ENCODE measurements at places on chromosomes 4 and X.
A peak's percentile ranks its signal among the peaks of the same experiment; 100 is the strongest.

DNA sequence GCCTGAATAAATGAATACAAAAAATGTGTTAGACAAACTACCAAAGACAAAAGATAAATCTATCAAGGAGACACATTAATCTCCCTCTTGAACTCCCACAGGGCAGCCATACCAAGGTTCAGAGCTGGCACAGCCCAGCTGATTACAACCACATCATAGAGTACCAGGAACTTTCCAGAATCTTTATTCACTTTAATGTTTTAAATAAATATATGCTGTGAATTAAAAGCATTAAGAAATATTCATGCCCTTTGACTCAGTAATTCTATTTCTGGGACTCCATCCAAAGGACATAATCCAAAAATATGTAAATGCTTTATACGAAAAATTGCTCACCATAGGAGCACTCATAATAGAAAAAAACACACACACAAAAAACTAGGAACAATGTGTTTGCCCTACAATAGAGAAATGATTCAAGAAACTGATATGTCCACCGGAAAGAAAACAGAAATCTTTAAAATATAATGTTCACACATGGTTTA is 126.0 kb downstream of the LDB2 start:
- H3K4me3 ChIP-seq: no peak overlapping the region
- H3K27me3 ChIP-seq: no peaks in the 10 kb centered on the region
- H3K36me3 ChIP-seq: no peaks in the 10 kb centered on the region
- peak overlapping the region; percentile 14 for H3K27ac ChIP-seq
- H3K4me1 ChIP-seq: peaks cover 21% of the 10 kb centered on the region
- DNase-seq: no peak

- peaks cover 14% of the 10 kb centered on the region for H3K4me1 ChIP-seq
- no peaks in the 10 kb centered on the region for H3K36me3 ChIP-seq
- H3K4me3 ChIP-seq: peak overlapping the region; percentile 73
Measured at GRCh38 chrX:71181558-71181909, 36.9 kb downstream of the NLGN3 start.

GRCh38 chr4:2256781-2257191 is 5.1 kb downstream of the MXD4 start:
- H3K4me3 ChIP-seq: no peak overlapping the region
- no peaks in the 10 kb centered on the region for H3K27me3 ChIP-seq
- peaks cover 16% of the 10 kb centered on the region for H3K4me1 ChIP-seq
- peaks cover 14% of the 10 kb centered on the region for H3K36me3 ChIP-seq
- no peak for DNase-seq

- no peak for DNase-seq
- peaks cover 24% of the 10 kb centered on the region for H3K4me1 ChIP-seq
- no peak overlapping the region for H3K4me3 ChIP-seq
- peaks cover 4% of the 10 kb centered on the region for H3K36me3 ChIP-seq
- H3K27me3 ChIP-seq: no peaks in the 10 kb centered on the region
- no peak overlapping the region for H3K27ac ChIP-seq
Measured at GRCh38 chrX:70169281-70169680, 8.0 kb upstream of the DGAT2L6 start.

DNA sequence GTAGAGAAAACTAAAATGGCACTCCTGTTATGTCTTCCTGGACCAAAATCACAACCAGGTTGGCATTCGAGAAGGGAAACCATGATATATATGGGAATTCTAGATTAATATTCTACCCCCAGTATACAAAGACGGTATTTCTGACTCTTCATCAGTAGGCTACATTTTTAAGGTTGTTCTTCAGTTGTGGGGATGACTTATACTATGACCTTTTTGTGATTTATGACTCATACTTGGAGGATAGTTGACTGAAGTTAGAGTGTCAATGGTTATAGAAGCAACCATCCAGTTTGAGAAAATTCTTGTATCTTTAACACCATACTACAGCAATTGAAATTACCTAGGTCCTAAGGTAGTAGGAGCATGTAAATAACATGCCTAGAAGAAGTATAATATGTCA is 49.8 kb upstream of the CYSLTR1 start:
- no peak overlapping the region for H3K4me3 ChIP-seq
- H3K36me3 ChIP-seq: no peaks in the 10 kb centered on the region
- no peak overlapping the region for H3K27ac ChIP-seq
- no peaks in the 10 kb centered on the region for H3K27me3 ChIP-seq

DNA sequence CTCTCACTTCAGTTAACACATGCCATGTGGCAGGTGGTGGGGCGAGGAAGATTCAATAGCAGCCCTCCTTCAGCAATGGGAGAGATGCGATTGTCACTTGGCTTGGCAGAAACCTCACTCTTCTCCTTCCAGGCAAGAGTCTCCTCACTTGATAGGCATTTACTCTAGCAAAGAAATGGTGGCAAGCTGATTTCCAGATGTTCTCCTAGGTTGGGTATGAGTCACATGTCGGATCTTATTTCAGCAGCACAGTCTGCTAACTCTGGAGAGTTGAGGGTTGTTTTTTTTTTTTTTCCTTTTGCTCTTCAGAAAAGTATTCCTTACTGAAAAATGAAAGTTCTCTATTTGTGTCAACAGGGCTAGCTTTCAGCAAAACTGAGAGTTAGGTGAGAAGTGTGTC is 119.5 kb upstream of the CHRDL1 start:
- DNase-seq: no peak
- H3K4me3 ChIP-seq: no peak overlapping the region
- H3K27ac ChIP-seq: no peak overlapping the region
- H3K27me3 ChIP-seq: no peaks in the 10 kb centered on the region

DNA sequence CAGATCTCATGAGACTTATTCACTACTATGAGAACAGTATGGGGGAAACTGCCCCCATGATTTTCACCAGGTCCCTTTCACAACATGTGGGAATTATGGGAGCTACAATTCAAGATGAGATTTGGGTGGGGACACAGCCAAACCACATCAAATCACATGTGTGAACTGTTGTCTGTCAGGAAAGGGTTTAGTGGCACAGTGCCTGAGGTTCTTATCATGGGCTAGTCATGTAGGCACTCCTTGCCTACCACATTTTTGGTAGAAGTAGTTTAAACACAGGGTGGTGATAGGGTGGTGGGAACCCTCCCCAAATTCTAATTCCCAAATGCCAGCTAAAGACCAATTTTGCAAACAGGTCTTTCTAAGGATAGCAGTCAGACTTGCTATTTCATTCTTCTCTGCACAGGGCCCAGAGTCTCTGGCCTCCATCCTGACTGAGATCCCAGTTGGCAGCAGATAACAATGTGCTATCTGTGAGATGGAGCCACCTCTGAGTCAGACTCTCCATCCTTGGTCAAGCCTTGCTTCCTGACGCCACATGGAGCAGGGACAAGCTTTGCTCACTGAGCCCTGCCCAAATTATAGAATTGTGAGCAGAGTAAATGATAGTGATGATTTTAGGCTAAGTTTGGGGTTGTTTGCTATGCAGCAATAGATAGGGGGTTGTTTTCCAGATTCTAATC is 33.5 kb upstream of the SETD7 start:
- no peaks in the 10 kb centered on the region for H3K4me1 ChIP-seq
- no peak for DNase-seq
- H3K27me3 ChIP-seq: peaks cover 2% of the 10 kb centered on the region
- no peaks in the 10 kb centered on the region for H3K36me3 ChIP-seq
- no peak overlapping the region for H3K27ac ChIP-seq

GRCh38 chr4:19791422-19792123 is 460.1 kb upstream of the SLIT2 start:
- no peak overlapping the region for H3K4me3 ChIP-seq
- H3K36me3 ChIP-seq: no peaks in the 10 kb centered on the region
- H3K4me1 ChIP-seq: peaks cover 7% of the 10 kb centered on the region
- H3K27ac ChIP-seq: no peak overlapping the region
- H3K27me3 ChIP-seq: no peaks in the 10 kb centered on the region

- no peaks in the 10 kb centered on the region for H3K4me1 ChIP-seq
- DNase-seq: no peak
- H3K36me3 ChIP-seq: no peaks in the 10 kb centered on the region
- no peak overlapping the region for H3K4me3 ChIP-seq
- no peak overlapping the region for H3K27ac ChIP-seq
Measured at GRCh38 chr4:80221161-80221560, 23.9 kb downstream of the PRDM8 start.

GRCh38 chr4:183098019-183098722 is 886 bp upstream of the WWC2 start:
- H3K36me3 ChIP-seq: no peaks in the 10 kb centered on the region
- DNase-seq: no peak
- peak overlapping the region; percentile 84 for H3K27ac ChIP-seq
- peak overlapping the region; percentile 70 for H3K4me3 ChIP-seq

GRCh38 chr4:182294451-182294850 is 51.2 kb downstream of the TENM3 start:
- no peak for DNase-seq
- H3K4me1 ChIP-seq: peaks cover 16% of the 10 kb centered on the region
- no peaks in the 10 kb centered on the region for H3K27me3 ChIP-seq
- no peak overlapping the region for H3K4me3 ChIP-seq

- no peaks in the 10 kb centered on the region for H3K4me1 ChIP-seq
- DNase-seq: no peak
- H3K4me3 ChIP-seq: no peak overlapping the region
Measured at GRCh38 chrX:26387906-26388305, 171.9 kb downstream of the MAGEB5 start.

- no peak overlapping the region for H3K27ac ChIP-seq
- no peaks in the 10 kb centered on the region for H3K36me3 ChIP-seq
- no peak for DNase-seq
- peaks cover 2% of the 10 kb centered on the region for H3K27me3 ChIP-seq
- H3K4me1 ChIP-seq: no peaks in the 10 kb centered on the region
Measured at GRCh38 chr4:35912174-35912573, 332.1 kb downstream of the ARAP2 start.

DNA sequence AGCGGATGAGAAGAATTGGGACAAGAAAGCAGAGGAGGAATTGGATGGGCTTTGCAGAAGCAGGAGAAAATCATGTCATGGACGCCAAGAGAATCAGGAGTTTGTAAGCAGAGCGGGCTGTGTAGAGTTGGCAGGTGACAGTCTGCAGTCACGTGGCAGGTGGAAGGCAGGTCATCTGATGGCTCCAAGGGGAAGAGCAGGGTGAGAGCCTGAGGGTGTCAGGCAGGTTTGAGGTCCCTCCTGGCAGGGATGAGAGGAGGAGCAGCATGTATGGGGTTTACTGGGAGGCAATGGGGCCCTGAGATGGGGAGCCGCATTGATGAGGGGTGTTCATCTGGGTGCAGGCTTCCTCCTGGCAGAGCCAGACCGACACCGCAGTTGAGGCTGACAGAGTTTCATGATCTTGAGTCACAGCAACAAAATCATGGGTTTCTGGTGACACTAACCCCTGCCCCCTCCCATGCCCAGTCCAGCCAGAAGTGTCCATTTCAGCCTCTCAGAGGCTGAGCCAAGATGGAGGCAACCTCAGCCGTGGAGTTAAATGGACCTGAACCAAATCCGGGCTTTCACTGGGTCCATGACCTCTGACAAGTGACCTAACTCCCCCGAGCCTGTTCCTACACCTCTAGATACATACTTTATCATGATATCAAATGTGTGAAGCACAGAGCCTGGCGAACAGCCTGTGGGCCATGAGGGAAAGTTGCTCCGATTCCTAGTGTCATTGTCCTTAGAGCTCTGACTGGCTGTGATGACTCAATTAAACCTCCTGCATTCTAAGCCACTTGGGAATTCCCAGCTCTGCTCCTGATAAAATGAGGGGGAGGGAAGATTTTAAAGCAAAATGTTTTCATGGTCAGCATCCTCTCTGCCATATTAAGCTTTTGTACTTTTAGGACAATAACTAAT is 36.1 kb downstream of the EVC start:
- no peak overlapping the region for H3K4me3 ChIP-seq
- no peaks in the 10 kb centered on the region for H3K27me3 ChIP-seq
- peak overlapping the region; percentile 93 for H3K27ac ChIP-seq
- no peak for DNase-seq

GRCh38 chr4:39464886-39465501 is 6.1 kb downstream of the LIAS start:
- H3K36me3 ChIP-seq: peaks cover 4% of the 10 kb centered on the region
- H3K27me3 ChIP-seq: no peaks in the 10 kb centered on the region
- DNase-seq: no peak
- peak overlapping the region; percentile 45 for H3K27ac ChIP-seq
- no peak overlapping the region for H3K4me3 ChIP-seq

DNA sequence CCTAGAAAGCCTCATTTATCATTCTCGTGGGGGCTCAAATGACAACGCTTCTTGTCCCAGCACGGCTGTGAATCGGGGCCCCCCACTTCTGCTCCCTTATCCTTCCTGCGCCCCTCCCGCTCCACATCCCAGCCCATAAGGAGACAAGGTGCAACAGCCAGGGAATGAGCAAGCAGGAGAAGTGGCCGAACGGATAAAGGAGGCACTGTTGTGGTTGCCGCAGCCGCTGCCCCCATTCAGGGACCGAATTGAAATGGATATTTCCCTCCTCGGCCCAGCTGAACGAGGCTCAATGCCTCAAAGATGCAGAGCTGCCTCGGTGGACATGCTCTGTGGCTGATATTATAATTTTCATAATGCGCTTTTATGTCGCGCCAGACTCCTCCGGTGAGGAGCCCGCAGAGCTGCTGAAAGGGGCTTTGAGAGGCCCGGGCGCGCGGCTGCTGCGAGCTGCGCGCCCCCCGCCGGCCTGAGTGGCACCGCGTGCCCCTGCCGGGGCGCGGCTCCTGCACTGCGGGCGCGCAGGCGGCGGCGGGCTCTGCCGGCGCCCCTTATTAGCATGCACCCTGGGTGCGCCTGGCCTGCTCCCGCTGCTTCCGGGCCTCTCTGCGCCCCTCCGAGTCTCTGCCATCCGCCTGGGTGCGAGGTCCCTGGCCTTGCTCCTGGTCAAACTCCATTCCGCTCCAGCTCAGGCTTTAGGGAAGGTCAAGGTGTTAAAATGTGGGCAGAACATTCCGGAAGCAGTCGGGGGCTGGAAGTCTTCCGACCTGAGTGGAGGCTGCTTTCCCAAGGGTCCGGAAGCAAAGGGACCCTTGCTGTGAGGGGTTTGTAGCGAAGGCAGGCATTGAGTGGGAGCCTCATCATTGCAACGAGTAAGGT is 68.2 kb upstream of the TMEM33 start:
- H3K4me3 ChIP-seq: peak overlapping the region; percentile 30
- peaks cover 13% of the 10 kb centered on the region for H3K4me1 ChIP-seq
- peaks cover 86% of the 10 kb centered on the region for H3K27me3 ChIP-seq
- DNase-seq: no peak
- no peaks in the 10 kb centered on the region for H3K36me3 ChIP-seq

DNA sequence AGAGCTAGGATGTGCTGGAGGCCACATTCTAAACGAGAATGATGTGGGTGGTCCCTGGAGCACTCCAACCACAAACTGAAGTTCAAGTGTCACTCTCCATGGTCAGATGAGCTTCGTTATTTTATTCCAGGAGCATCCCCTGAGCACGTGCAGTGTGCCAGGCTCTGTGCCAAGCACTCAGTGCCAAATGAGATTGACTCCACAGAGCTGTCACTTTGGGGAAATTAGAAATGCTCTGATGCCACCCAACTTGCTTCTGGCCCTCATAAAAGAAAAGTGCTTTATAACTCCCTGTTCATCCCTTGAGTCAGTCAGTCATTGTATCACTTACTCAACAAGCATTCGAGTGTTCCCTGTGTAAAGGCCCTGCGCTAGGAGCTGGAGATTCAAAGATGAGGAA is 91.2 kb downstream of the RTL5 start:
- no peaks in the 10 kb centered on the region for H3K27me3 ChIP-seq
- no peak overlapping the region for H3K27ac ChIP-seq
- DNase-seq: no peak
- peaks cover 5% of the 10 kb centered on the region for H3K36me3 ChIP-seq
